ENCODE measurements at places on chromosomes 12 and 14.

- no peak for DNase-seq
Measured at GRCh38 chr12:53474819-53475218, 22.9 kb downstream of the PCBP2 start.

- DNase-seq = no peak
Measured at GRCh38 chr12:70354787-70355186, 11.3 kb upstream of the KCNMB4 start.

- no peak for DNase-seq
Measured at GRCh38 chr12:64491718-64492117, 39.8 kb downstream of the TBK1 start.

- no peak for DNase-seq
Measured at GRCh38 chr12:25811656-25812126, 146.8 kb upstream of the RASSF8 start.

- peak; percentile 18 for DNase-seq
Measured at GRCh38 chr12:8996682-8997405, 7.5 kb downstream of the KLRG1 start.

DNA sequence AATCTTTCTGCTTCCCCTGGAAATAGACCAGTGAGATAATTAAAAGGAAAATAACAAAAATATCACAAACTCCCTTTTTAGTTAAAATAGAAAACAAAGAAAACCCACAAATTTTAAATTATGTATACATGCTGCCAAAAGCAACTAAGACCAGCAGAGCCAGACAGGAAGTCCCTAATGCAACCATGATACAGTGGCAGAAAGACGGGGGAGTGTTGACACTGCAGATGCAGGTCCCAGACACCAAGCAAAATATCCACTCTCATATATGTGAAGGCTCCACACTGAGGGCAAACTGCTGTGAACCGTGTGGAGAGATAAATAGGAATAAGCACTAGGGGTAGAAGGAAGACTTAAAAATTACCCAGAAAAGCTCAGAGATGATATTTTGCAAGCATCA is 401.0 kb downstream of the BTG1 start:
- no peak for DNase-seq

DNA sequence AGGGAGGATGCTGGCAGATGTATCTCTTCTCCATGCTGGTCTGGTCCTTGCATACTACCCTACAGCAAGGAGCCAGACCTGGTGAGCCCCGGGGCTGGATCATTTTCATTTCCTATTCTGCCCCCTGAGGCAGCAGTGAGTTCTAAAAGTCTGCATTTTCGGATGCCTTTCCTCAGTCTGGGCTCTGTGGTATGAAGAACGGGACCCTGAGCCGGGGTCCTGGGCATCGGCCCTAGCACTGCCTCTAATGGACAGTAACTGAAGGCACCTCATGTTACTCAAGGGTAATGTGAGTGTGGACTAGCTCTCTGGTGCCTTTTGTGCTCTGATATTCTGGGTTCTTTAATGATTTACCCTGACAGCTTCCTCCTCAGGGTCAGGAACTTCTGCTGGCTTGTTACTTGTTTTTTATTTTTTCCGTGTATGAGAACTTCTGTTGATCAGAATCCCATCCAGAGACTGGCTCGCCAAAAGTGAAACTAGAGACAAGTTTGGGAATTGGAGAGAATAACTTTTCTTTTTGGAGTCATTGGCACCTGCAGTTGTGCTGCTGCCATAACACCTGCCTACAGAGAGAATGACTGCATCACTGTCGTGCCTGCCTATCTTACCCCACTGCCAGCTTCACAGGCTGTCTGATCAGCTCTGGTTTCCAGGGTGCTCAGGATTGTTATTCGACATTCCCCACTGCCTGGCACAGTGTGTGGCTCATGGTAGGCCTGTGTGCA is 62.3 kb downstream of the SUSD6 start:
- DNase-seq = no peak

- no peak for DNase-seq
Measured at GRCh38 chr14:77036484-77037214, 8.1 kb upstream of the IRF2BPL start.

DNA sequence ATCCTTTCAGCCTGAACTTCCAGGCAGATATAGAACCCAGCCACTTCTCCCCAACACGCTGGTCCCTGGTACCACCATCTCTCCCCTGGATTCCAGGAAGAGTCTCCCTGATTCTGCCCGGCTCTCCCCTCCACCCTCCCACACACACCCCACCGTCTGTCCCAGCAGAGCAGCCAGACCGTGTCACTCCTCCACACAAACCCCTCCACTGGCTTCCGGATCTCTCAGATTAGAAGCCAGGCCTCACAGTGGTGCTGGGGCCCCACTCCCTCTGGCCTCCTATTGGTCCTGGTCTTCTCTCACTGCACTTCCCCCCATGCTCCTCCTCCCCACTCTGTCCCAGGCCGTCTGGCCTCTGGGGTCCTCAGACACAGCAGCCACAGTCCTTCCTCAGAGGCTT is 52.4 kb upstream of the CDKN3 start:
- no peak for DNase-seq

DNA sequence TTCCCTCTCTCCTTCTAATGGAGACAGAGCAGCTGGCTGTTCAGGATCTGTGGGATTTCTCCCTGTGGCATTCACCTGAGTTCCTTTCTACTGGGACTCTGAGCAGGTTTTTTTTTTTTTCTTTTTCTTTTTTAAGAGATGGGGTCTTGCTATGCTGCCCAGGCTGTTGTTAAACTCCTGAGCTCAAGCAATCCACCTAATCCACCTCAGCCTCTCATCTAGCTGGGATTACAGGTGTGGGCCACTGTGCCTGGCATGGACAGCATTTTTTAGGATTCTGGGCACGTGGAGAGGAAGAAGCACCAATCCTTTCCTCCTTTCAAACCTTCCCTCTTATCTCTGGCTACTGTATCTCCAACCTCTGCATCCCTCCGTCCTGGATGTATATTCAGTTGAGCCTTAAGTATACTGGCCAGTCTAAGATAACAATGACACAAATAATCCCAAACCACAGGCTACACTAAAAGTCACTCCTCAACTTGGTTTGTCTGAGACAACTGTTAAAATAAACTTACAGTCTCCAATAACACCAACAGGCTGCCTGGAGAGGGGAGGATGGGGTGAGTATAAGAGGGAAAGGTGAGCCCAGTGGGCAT is 16.4 kb upstream of the CELA1 start:
- no peak for DNase-seq

GRCh38 chr12:52121824-52122539 is 42.5 kb downstream of the SMIM41 start:
- peak; percentile 71 for DNase-seq

All from stimulated activated CD4-positive, alpha-beta T cell treated with anti-CD3 and anti-CD28 coated beads, Interleukin-4, amount 100 ng/mL, for 48 hours (primary cell).